ENCODE measurements at places on chromosomes 16 and 17.

- no peak for DNase-seq
These were observed 746 bp upstream of the POLG2 start for GRCh38 chr17:64497565-64498035.

- DNase-seq, result no peak
These were observed 3.3 kb downstream of the HASPIN start for GRCh38 chr17:3727041-3727440.

DNA sequence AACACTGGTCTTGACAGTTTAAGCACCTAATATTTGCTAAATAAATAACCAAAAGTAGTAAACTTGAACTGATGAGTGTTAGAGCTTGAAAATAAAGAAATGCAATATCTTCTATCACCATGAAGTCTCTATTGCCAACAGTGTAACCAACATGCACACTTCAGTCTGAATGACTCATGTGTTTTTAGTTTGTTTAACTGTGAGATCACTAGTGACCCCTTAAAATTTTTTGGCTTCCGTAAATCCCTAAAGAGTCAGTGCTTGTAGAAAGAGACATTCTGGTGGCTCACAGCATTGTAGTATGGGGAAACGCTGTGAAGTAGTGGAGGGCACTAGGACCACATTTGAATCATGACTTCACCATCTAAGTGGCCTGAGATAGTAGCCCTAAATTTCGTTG lies 341.1 kb downstream of the PMP22 start:
- DNase-seq, result no peak

DNA sequence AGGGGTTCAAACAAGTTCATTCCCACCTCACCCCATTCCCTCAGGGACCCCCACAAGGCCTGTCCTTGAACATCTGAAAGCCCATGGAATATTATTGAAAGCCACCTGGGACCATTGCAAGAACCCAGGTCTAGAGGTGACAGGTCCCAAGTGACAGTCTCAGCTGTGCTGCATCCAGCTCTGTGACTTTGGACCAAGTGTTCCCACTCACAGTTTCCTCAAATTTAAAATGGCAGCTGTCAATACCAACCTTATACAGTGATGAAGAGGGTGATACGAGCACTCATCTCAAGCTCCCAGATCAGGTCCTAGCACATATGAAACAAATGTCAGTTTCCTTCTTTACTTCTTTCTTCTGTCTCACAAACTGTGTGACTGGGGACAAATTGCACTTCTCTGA lies 9.1 kb downstream of the ERAL1 start:
- no peak for DNase-seq
